B cell (primary cell): ENCODE measurements at places on chromosomes 1 and 21. TPM values are rescaled to one million over a fixed set of nuclear protein-coding genes. Genes with fewer than 3 reads are reported as not detected.

Gene RAB7B
- polyA plus RNA-seq = not detected in 2 replicates

Gene C1QA
- 0.16 and 0.27 TPM in 2 replicates for polyA plus RNA-seq

Gene DISP3
- polyA plus RNA-seq = 0.25 and 1.5 TPM in 2 replicates

Gene PAPPA2
- 0.01 TPM in 1 of 2 replicates, not detected in the other for polyA plus RNA-seq

Gene DHRS3
- 0.37 and 1.4 TPM in 2 replicates for polyA plus RNA-seq

Gene AQP10
- polyA plus RNA-seq = 0.06 TPM in 1 of 2 replicates, not detected in the other

Gene COL11A1
- not detected in 2 replicates for polyA plus RNA-seq

Gene CATSPERE
- polyA plus RNA-seq = 0.82 and 1.2 TPM in 2 replicates

Gene PGBD5
- 0.07 TPM in 1 of 2 replicates, not detected in the other for polyA plus RNA-seq

Gene SH2D1B
- 0.15 and 0.59 TPM in 2 replicates for polyA plus RNA-seq

Gene OR2T33
- polyA plus RNA-seq = not detected in 2 replicates

Gene SLC5A3
- polyA plus RNA-seq = 1.2 and 2.9 TPM in 2 replicates

Gene KCNH1
- polyA plus RNA-seq = not detected in 2 replicates

Gene MIXL1
- polyA plus RNA-seq = 0.49 and 0.84 TPM in 2 replicates

Gene DIO1
- not detected in 2 replicates for polyA plus RNA-seq

Gene AVPR1B
- polyA plus RNA-seq = not detected in 2 replicates

Gene SRP9
- polyA plus RNA-seq = 73.4 and 134 TPM in 2 replicates

Gene TPM3
- 186 and 301 TPM in 2 replicates for polyA plus RNA-seq

Gene NCDN
- polyA plus RNA-seq = 9.4 and 13.6 TPM in 2 replicates

Gene CD1C
- polyA plus RNA-seq = 62.8 and 96.8 TPM in 2 replicates

Gene GBP4
- polyA plus RNA-seq = 10.3 and 12.4 TPM in 2 replicates

Gene ZNF697
- not detected in 2 replicates for polyA plus RNA-seq

Gene KLHDC7A
- not detected in 2 replicates for polyA plus RNA-seq

Gene CELA2B
- not detected in 2 replicates for polyA plus RNA-seq

Gene PDPN
- polyA plus RNA-seq = not detected in 2 replicates

Gene UBE2U
- polyA plus RNA-seq = not detected in 2 replicates

Gene CACHD1
- polyA plus RNA-seq = 0.06 TPM in 1 of 2 replicates, not detected in the other

Gene LORICRIN
- not detected in 2 replicates for polyA plus RNA-seq

Gene USH2A
- polyA plus RNA-seq = 0.01 TPM in 1 of 2 replicates, not detected in the other

Gene RPS6KA1
- polyA plus RNA-seq = 57.9 and 72.0 TPM in 2 replicates

Gene USP24
- 18.9 and 32.1 TPM in 2 replicates for polyA plus RNA-seq

Gene PBX1
- 0.04 TPM in 1 of 2 replicates, not detected in the other for polyA plus RNA-seq

Gene PLA2G4A
- polyA plus RNA-seq = 0.10 TPM in 1 of 2 replicates, not detected in the other

Gene HSPB7
- not detected in 2 replicates for polyA plus RNA-seq

Gene OR2T11
- polyA plus RNA-seq = 0.07 and 0.12 TPM in 2 replicates

Gene ABCA4
- polyA plus RNA-seq = not detected in 2 replicates

Gene LRRC38
- polyA plus RNA-seq = not detected in 2 replicates

Gene SMPDL3B
- 0.22 TPM in 1 of 2 replicates, not detected in the other for polyA plus RNA-seq

Gene TMCC2
- 1.8 and 2.0 TPM in 2 replicates for polyA plus RNA-seq

Gene G0S2
- 6.2 and 9.4 TPM in 2 replicates for polyA plus RNA-seq

Gene MAP1LC3C
- polyA plus RNA-seq = not detected in 2 replicates

Gene GJA9
- polyA plus RNA-seq = not detected in 2 replicates

Gene DTL
- polyA plus RNA-seq = 0.39 and 0.89 TPM in 2 replicates

Gene KIRREL1
- not detected in 2 replicates for polyA plus RNA-seq

Gene WDR77
- 65.0 and 85.5 TPM in 2 replicates for polyA plus RNA-seq

Gene AMIGO1
- polyA plus RNA-seq = 0.19 and 0.20 TPM in 2 replicates

Gene TTC4
- 9.9 and 10.5 TPM in 2 replicates for polyA plus RNA-seq

Gene FAM151A
- not detected in 2 replicates for polyA plus RNA-seq

Gene PLA2G2C
- 0.03 TPM in 1 of 2 replicates, not detected in the other for polyA plus RNA-seq

Gene SCYL3
- polyA plus RNA-seq = 14.1 and 14.2 TPM in 2 replicates

Gene RSPO1
- not detected in 2 replicates for polyA plus RNA-seq

Gene TMPRSS3
- 0.07 and 0.10 TPM in 2 replicates for polyA plus RNA-seq

Gene TTC13
- polyA plus RNA-seq = 33.9 and 39.8 TPM in 2 replicates

Gene IGSF21
- polyA plus RNA-seq = not detected in 2 replicates

Gene NPHP4
- 6.5 and 8.1 TPM in 2 replicates for polyA plus RNA-seq

Gene PRAMEF4
- not detected in 2 replicates for polyA plus RNA-seq

Gene KDM1A
- 30.2 and 44.0 TPM in 2 replicates for polyA plus RNA-seq

Gene KRTAP6-2
- not detected in 2 replicates for polyA plus RNA-seq

Gene PRAMEF13
- not detected in 2 replicates for polyA plus RNA-seq
